ENCODE measurements at places on chromosomes 2 and 18.

DNA sequence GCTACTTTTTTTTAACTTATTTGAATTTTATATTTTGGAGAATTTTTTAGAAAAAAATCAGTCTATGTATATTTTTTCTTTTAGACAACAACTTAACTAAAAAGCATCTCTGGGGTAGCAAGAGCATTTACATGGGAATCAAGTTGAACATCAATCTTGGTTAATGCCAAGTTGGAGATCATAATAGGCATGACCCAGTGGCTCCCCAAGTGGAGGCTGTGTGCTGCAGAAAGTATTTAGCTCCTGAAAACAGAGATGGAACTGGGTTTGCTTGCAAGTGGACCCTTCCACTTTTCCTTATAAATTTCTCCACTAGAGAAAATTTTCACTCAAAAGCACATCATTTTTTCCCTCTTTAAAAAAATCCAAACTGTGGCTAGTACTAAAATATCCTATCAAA is 23.9 kb upstream of the CAVIN2 start:
- DNase-seq = no peak

- DNase-seq = no peak
Measured at GRCh38 chr2:214217599-214217998, 193.3 kb upstream of the VWC2L start.

- DNase-seq = no peak
Measured at GRCh38 chr2:104415284-104415683, 438.6 kb upstream of the POU3F3 start.

DNA sequence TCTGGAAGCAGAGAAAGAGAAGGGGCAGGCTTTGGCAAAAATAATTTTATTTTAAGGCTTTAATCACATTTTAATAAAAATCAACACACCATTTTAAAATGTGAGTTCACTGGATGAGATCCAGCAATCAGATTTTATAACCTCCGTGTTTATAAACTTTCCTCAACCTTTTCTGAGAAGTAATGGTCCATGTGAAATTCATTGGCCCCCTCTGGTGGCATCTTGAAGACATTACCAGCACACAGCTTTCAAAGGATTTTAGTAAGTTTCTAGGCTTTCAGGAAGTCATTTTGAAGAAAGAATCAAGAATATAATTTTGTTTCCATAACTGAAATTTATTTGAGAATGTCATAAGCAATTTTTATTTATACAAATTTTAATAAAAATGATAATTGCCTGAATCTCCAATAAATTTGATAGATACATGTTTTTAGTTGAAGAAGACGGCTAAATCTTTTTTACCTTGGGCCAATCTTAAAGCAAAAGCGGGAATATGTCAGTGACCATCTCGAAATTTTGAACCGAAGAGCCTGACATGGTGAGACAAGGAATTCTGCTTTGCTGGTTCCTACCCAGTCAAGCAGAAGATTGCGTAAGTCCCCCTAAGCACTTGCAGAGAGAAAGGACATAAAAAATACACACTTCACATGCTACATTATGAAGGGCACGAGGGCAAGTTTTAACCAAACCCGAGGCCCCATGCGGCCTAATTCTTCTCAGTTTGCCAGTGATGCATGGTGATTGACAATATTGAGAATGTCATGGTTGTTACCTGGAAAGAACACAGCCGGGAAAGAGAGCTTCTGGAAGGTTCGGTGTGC is 128.4 kb upstream of the CBLN2 start:
- DNase-seq = peak; percentile 54

DNA sequence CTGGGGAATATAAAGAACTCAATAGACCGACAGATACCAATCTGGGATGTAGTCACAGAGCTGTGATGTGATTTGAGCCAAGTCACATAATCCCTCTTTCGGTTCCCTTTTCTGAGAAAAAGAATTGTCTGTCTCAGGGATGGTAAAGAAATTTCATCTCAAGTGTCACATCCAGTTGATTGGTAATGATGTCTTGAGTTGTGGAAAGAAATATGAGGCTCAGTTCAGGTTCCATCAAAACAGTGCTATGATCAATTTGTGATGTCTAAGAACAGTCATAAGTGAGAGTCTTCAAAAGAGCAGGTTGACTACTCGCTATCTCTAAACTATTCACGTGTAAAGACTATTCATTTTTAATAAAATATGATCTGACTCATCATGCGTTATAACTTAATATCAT is 223.3 kb downstream of the METTL4 start:
- DNase-seq = no peak
